Myometrial cell (primary cell): ENCODE measurements at places on chromosomes 5 and 9. TPM values are rescaled to one million over a fixed set of nuclear protein-coding genes. Genes with fewer than 3 reads are reported as not detected.

The TLX3 gene
- not detected in 2 replicates for total RNA-seq

The SH2D3C gene
- total RNA-seq: under 0.01 TPM in 1 of 2 replicates, not detected in the other

The PKD2L2 gene
- not detected in 2 replicates for total RNA-seq

The ST6GALNAC4 gene
- total RNA-seq: 38.3 and 43.2 TPM in 2 replicates

The IL5 gene
- not detected in 2 replicates for total RNA-seq

The SEMA5A gene
- total RNA-seq: 2.1 and 5.8 TPM in 2 replicates

The RANBP6 gene
- 19.0 and 29.4 TPM in 2 replicates for total RNA-seq

The ATG10 gene
- total RNA-seq: 15.2 and 17.6 TPM in 2 replicates

The ARL14EPL gene
- total RNA-seq: 0.29 TPM in 1 of 2 replicates, not detected in the other

The TAL2 gene
- total RNA-seq: not detected in 2 replicates
